ENCODE measurements at places on chromosomes 3 and 15. TPM values are rescaled to one million over a fixed set of nuclear protein-coding genes. Genes with fewer than 3 reads are reported as not detected.

GRCh38 chr3:118408431-118408830, 626.2 kb downstream of the IGSF11 start:
- H3K27me3 ChIP-seq: no peaks in the 10 kb centered on the region
- H3K4me1 ChIP-seq: no peaks in the 10 kb centered on the region
- H3K27ac ChIP-seq: no peak overlapping the region
- H3K36me3 ChIP-seq: no peaks in the 10 kb centered on the region

GRCh38 chr15:79991826-79992225, 20.8 kb upstream of the BCL2A1 start:
- peaks cover 3% of the 10 kb centered on the region for H3K4me1 ChIP-seq
- no peak overlapping the region for H3K4me3 ChIP-seq
- no peak for DNase-seq
- H3K27ac ChIP-seq: no peak overlapping the region

- no peak overlapping the region for H3K27ac ChIP-seq
- no peaks in the 10 kb centered on the region for H3K27me3 ChIP-seq
- no peaks in the 10 kb centered on the region for H3K4me1 ChIP-seq
Observed at GRCh38 chr3:173993299-173993698, 595.8 kb downstream of the NLGN1 start.

- no peak overlapping the region for H3K4me3 ChIP-seq
- H3K36me3 ChIP-seq: peaks cover 3% of the 10 kb centered on the region
- DNase-seq: no peak
Observed at GRCh38 chr15:55590788-55591187, 2.6 kb upstream of the PYGO1 start.

- no peak overlapping the region for H3K4me3 ChIP-seq
- peak overlapping the region; percentile 95 for H3K27ac ChIP-seq
- H3K4me1 ChIP-seq: peaks cover 48% of the 10 kb centered on the region
- no peak for DNase-seq
Observed at GRCh38 chr3:119637679-119638477, 22.5 kb downstream of the POPDC2 start.

- H3K27me3 ChIP-seq: no peaks in the 10 kb centered on the region
- H3K27ac ChIP-seq: no peak overlapping the region
- H3K4me1 ChIP-seq: no peaks in the 10 kb centered on the region
- no peaks in the 10 kb centered on the region for H3K36me3 ChIP-seq
- no peak for DNase-seq
Observed at GRCh38 chr3:56309465-56309864, 158.8 kb downstream of the ERC2 start.

- DNase-seq: no peak
- no peak overlapping the region for H3K4me3 ChIP-seq
- no peak overlapping the region for H3K27ac ChIP-seq
- no peaks in the 10 kb centered on the region for H3K4me1 ChIP-seq
Observed at GRCh38 chr15:71532994-71533393, 277.4 kb upstream of the NR2E3 start.

GRCh38 chr3:71050538-71051258, 532.8 kb downstream of the FOXP1 start:
- H3K4me1 ChIP-seq: peaks cover 92% of the 10 kb centered on the region
- H3K36me3 ChIP-seq: peaks cover 86% of the 10 kb centered on the region
- H3K27ac ChIP-seq: peak overlapping the region; percentile 76
- no peak overlapping the region for H3K4me3 ChIP-seq
- no peaks in the 10 kb centered on the region for H3K27me3 ChIP-seq

DNA sequence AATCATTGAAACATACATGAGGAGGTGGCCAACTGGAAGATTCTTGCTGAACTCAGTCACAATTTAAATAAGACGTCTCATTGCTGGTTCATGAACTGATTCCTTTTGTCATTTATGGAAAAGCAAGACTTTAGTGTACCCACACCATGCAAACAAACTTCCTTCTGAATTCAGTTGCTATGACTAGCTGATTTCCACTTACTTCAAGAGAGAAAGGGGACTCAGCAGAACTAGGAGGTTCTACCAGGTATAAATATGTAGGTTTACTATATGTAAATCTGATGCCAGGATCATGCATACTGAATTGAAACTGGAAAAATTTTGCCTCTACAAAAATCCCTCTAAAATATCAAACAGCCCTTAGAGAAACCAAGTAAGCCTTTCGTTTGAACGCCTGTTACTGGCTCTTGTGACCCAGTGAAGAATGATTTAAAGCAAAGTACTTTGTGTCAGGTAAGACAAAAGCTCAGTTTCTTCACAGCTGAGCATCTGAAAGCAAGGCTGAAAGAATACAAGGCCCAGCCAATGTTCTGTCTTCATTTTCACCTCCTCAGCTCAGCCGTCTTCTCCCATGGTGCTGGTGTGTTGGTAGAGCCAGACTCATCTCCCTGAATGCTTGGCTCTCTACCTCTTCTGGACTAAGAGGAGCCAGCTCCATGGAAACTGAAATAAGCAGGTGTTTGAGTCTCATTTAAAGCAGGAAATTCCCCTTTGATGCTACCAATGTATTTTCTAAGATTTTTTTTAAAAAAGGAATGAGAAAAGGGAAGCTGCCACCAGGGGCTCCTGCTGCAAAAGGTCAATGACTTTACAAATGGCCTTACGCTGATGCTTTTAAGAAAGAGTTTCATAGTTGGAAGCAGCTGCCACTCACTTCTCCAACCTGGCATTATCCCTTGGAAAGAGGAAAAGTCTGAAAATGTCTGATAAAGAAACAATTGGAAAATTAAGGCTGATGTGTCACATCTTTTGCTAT, 301.6 kb downstream of the EFHB start:
- no peak overlapping the region for H3K27ac ChIP-seq
- no peaks in the 10 kb centered on the region for H3K27me3 ChIP-seq
- no peaks in the 10 kb centered on the region for H3K36me3 ChIP-seq
- H3K4me1 ChIP-seq: no peaks in the 10 kb centered on the region

- no peak overlapping the region for H3K27ac ChIP-seq
- no peaks in the 10 kb centered on the region for H3K4me1 ChIP-seq
- H3K27me3 ChIP-seq: no peaks in the 10 kb centered on the region
- no peak overlapping the region for H3K4me3 ChIP-seq
Observed at GRCh38 chr3:127568586-127568985, 21.9 kb downstream of the TPRA1 start.

GRCh38 chr3:23778446-23778845, 27.3 kb upstream of the UBE2E1 start:
- DNase-seq: no peak
- no peak overlapping the region for H3K4me3 ChIP-seq
- peaks cover 16% of the 10 kb centered on the region for H3K27me3 ChIP-seq
- H3K36me3 ChIP-seq: no peaks in the 10 kb centered on the region
- H3K4me1 ChIP-seq: no peaks in the 10 kb centered on the region
- no peak overlapping the region for H3K27ac ChIP-seq

DNA sequence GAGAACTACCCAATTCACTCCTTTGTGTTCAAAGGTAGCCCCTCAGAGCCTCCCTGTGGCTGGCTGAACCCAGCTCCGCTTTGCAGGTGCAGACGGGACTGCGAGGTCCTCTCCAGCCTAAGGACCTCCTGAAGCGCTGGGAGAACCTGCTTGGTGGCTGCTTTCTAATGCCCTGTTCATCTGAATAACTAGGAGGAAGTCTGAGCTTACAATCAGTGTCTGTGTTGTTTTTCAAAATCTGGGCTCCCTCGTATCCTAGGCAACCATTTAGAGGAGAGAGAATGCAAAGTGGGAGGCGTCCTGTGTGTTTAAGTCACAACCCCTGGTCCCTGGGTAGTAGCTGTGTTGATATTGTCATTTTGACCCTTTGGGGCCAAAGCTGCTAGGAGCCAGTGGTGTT, 99.9 kb downstream of the GABRG3 start:
- no peaks in the 10 kb centered on the region for H3K36me3 ChIP-seq
- H3K27me3 ChIP-seq: no peaks in the 10 kb centered on the region
- H3K4me1 ChIP-seq: no peaks in the 10 kb centered on the region
- H3K27ac ChIP-seq: no peak overlapping the region
- no peak for DNase-seq

Gene TMPRSS7
- total RNA-seq: not detected

Gene STAC
- not detected for total RNA-seq

Measured in activated CD4-positive, alpha-beta memory T cell treated with anti-CD3 and anti-CD28 coated beads, Interleukin-2, amount 10 ng/mL, durations not matched to agents 7 days and 5 days (primary cell).